Stimulated activated CD8-positive, alpha-beta memory T cell treated with anti-CD3 and anti-CD28 coated beads, Interleukin-2, amount 100 ng/mL, for 1 hour (primary cell): ENCODE measurements at places on chromosomes 7 and 10.

GRCh38 chr7:51528172-51528571 is 211.6 kb upstream of the COBL start:
- DNase-seq: no peak

DNA sequence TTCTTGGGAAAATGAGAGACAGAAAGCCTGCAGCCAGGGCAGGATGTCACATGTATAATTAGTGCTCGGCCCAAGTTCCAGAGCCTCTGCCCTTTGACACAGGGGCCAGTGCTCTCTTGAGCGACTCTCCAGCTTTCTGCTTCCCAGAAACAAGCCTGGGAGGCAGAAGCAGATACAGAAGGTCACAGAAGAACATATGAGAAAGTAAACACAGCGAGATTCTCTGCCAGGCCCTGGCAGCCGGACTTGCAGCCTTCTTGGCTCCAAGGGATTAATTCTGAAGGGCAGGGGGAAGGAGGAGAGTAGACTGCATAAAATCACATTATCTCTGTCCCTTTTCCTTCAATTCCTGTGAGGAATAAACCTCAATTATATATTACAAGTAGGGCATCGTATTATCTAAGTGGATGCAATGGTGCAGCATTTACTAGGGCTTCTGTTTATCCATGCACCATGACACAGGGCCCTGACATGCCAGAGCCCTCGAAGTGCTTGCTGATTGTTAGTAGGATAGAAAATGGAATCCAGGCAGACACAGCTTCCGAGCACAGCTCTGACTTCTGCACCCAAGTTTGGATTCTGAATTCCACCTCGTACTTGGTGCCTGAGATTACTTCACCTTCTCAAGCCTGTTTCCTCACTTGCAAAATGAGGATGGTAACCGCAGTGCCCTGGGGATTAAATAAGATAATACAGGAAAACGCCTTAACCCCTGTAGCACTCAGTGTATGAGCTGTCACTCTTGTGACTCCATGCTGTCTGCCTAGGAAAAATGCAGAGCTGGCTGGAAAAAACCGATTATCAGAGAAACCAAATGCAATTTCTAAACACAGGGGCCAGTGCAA is 536.5 kb downstream of the TNS3 start:
- DNase-seq: no peak

GRCh38 chr7:12210179-12211053 is 678 bp upstream of the TMEM106B start:
- no peak for DNase-seq

DNA sequence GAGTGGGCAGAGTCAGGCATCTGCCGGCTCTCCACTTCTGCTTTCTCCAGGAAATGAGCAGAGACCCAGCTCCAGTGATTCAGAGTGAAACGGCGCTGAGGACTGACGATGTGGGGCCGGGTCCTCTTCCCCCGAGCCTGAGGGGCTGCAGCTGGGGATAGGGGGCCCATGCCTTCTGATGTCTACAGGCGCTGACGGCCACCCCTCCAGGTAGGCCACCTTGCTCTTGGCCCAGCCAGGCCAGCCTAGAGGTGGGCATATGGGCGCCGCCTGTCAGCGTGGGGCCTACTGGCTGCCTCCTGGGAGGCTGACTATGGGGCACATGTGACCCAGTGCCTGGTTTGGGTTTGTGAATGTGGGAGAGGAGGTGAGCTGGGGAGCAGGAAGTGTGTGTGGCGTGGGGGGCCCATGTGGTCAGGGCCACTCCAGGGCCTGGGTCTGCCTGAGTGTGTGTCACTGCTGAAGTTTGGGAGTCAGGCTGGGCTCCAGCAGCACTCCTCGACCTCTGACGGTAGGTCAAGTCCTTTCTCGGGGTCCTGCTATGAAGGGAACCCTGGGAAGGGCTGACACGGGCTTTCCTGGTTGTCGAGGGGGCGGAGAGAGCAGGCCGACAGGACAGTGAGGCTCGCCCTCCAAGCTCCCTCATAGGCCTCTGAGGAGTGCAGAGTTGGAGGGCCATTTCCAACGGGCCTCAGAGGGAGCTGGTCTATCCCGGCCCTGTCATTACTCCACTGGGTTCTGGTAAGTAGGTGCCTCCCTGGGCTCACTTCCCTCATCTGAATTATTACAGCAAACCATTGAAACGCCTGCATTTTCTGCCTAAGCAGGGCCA is at the start of gene WDFY4:
TSS of gene WDFY4 (plus strand) at position 82 of the 832 bp plus-strand sequence. CDS start 24,860 bp downstream, outside the sequence.
- no peak for DNase-seq

- DNase-seq: peak; percentile 75
Observed at GRCh38 chr10:110918269-110918642, 724 bp downstream of the BBIP1 start.
